ACHN (cell line): ENCODE measurements at places on chromosomes 1 and 21.

DNA sequence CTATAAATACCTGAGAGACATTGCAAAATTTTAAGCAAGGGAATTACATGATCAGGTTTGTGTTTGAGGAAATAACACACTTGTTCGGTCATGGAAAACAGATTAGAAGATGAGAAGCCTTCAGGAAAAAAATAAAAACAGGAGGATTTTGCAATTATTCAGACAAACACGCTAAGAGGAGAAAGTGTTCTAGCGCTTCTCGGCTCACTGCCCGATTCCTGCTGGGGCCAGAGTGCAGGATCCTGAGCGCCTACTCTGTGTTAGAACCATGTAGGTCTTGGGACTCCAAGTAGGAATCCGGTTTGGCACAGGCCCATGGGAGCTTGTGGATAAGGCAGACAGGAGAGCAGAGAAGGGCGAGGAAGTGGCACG is 8.1 kb upstream of the PRELP start:
- DNase-seq, result no peak

DNA sequence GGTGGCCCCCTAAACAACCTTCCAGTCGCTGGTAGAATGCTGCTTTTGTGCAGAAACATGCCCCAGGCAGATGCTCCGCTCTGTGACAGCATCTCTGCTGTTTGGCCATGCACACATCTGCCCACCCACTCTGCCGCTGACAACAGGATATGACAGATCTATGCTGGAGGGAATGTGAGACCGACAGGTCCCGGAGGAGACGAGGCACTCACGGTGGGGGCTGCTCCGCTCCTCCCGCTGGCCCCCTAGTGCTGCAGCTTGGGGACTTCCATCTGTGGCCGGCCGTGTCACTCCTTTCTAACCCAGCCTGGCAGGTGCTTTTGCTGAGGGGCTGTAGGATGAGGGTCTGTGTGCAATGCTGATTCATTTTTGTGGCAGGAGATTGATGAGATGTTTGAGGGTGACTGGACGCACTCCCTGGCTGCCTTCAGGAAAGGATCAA is 49.1 kb upstream of the DMRTB1 start:
- no peak for DNase-seq

DNA sequence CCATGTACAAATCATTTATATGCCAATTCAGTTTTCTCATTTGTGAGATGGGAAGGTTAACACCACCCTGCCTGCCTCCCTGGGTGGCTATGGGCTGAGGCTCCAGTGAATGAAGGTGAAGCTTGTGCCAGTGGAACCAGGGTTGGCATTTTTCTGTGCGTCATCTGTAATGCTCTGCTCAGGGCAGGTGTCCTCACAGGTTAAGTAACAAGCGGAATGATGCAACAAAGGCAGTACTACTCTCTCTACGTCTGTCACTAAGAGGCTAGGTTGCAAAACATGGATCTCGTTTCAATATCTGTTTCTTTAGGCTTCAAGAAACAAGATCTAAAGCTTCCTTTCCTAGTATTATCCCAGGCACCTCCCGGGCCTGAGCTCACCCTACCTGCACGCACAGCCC is 67.0 kb upstream of the ZNF648 start:
- DNase-seq, result no peak

DNA sequence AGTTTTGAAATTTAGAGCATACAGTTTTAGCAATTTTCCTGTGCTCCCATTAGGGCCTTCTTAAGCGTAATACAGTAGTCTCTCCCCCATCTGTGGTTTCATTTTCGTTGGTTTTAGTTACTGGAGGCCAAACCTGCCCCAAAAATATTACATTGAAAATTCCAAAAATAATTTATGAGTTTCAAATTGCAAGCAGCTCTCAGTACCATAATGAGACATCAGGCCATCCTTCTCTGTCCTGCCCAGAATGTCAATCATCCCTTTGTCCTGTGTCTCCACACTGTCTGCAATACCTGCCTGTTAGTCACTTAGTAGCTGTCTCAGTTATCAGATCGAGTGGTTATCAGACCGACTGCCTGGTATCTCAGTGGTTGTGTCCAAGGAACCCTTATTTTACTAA is 45.4 kb downstream of the ADSS2 start:
- DNase-seq, result no peak

DNA sequence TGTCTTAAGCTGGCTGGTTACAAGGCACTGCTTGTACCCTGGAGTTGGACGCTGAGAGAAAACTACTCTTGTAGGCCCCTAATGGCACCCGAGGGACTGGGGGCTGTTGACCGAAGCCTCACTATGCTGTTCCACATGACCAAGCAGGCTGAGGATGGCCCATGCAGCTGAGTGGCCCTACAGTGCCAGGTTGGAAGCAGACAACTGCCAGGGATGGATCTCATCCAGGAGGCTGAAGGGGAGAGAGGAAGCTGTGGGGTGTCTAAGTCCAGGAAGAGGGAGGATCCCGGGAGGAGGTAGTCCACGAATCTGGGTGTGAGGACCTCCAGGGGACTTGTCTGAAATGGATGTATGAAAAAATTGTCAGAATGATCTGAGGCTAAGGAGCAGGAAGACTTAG is 45.8 kb downstream of the FOXD2 start:
- DNase-seq, result no peak
